SHP77 (cell line): ENCODE measurements at places on chromosomes 13 and 19.
A peak's percentile ranks its signal among the peaks of the same experiment; 100 is the strongest.

DNA sequence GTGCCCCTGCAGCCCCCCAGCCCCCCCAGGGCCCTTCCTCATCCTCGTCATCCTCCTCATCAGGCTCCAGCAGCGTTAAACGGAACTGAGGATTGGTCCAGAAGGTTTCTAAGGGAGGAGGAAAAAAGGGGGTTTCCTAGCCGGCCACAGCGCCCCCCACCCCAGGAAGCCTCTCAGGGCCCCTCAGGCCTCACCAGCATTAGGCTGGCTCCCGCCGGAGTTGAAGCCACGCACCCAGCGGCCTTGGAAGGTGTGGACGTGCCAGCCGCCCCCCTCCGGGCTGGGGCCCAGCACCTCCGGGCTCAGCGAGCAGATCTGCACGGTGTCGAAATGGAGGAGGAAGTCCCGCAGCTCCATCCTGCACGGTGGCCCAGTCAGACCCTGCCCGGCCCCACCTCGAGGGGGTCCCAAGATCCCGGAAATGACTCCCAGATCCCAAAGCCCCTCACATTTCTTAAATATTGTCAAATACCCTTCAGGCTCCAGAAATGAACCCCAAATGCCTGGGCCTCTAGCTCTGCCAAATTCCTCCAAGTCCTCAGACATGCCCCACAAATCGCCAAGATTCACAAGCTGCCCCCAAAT lies 6.9 kb downstream of the CAPN12 start:
- DNase-seq, result no peak

DNA sequence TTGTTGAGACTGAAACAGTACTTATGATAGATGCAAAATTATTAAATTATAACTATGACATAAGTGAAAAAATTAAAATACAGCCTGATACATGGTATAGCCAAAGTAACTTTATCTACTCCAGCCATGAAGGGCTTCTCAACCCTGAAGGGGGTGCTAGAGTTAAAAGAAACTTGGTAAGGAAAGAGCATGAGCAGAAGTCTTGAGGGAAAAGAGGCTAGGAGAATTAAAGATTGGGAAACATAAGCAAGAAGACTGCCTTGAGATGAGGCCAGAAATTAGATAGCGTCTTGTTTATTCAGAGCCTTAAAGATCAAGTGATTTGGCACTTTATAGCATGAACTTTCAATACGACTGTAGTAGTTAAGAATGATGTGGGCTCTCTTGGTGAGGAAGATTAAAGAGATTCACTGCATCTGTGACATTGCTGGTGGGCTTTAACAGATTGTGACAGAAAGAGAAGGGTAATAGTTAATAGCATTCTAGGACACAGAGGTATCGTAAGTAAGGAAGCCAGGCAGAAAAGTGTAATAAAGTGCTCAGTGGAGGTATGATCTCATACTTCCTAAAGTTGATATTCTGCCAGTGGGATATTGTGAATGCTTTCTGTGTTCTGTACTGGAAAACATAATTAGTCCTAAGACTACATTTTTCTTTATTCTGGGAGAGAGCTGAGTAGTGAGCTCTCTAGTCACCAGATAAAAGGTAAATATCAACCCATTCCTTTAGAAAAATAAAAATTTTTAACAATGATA lies 385.4 kb upstream of the PRR20A start:
- DNase-seq, result no peak

DNA sequence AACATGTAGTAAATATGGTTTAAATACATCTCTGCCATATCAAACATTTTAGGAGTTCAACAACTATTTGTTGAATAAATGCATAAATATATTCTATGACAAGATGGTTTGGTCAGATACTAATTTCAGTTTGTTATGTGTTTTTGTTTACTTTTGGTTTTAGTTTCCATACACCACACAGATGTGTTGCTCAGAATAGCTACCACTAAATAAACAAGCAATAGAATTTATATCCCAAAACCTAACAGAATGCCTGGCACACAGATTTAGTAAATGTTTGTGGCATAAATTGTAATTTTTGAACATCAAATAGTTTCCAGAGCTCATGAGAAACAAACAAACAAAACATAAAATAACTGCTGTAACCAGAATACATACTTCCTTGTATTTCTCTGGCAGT lies 126.8 kb upstream of the ATXN8OS start:
- no peak for DNase-seq

- DNase-seq, result no peak
These were observed 1.2 kb upstream of the TRIM13 start for GRCh38 chr13:49995625-49996101.

- no peak for DNase-seq
These were observed 53.3 kb downstream of the MYO16 start for GRCh38 chr13:108682714-108683113.

GRCh38 chr13:90105849-90106496 lies 1241.5 kb upstream of the MIR17HG start:
- DNase-seq, result no peak

DNA sequence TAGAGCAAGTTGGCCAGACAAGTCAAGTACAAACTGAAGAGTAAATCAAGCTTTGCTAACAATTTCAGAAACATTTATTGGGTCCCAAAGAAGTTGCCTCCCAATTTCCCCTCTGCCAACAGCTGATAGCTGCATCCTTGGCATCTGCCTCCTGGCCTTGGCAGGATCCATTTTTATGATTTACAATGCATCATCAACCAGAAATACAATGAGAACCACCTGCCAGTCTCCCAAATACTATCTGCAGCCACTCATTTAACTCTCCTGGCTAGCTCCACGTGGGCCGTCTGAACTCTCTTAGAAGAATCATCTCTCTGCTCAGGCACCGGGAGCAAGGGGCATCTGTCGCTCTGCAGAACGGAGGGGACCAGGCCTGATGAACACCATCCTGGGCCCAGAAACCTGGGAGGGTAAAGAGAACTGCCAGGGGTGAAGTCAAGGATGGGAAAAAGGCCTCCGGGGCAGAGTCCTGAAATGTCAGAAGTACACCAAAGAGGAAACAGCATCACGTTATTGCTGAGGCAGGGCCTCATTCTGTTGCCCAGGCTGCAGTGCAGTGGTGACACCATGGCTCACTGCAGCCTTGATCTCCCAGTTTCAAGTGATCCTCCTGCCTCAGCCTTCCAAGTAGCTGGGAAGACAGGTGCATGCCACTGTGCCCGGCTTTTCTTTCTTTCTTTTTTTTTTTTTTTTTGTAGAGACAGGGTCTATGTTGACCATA lies 2.6 kb downstream of the LONP1 start:
- no peak for DNase-seq

- no peak for DNase-seq
These were observed 15.5 kb upstream of the SIGLEC11 start for GRCh38 chr19:49976496-49976895.

DNA sequence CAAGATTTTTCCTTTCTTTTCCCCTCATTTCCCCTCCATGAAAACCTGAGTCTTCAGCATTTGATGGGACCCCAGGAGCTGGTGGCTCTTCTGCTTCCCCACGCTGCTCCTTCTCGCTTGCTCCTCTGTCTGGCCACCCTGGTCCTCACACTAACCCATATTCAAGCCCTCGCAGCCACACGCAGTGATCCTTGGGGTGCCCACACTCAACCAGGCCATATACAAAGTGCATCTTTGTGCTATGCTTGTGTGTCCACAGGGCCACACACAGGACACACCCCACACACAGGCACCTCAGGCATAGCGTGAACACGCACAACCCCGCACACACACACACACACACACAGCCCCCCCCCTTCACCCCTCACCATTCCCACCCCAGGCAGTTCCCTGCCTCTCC lies 132.1 kb downstream of the URI1 start:
- DNase-seq, result no peak

GRCh38 chr19:32909257-32909656 lies 39.7 kb upstream of the SLC7A9 start:
- no peak for DNase-seq

DNA sequence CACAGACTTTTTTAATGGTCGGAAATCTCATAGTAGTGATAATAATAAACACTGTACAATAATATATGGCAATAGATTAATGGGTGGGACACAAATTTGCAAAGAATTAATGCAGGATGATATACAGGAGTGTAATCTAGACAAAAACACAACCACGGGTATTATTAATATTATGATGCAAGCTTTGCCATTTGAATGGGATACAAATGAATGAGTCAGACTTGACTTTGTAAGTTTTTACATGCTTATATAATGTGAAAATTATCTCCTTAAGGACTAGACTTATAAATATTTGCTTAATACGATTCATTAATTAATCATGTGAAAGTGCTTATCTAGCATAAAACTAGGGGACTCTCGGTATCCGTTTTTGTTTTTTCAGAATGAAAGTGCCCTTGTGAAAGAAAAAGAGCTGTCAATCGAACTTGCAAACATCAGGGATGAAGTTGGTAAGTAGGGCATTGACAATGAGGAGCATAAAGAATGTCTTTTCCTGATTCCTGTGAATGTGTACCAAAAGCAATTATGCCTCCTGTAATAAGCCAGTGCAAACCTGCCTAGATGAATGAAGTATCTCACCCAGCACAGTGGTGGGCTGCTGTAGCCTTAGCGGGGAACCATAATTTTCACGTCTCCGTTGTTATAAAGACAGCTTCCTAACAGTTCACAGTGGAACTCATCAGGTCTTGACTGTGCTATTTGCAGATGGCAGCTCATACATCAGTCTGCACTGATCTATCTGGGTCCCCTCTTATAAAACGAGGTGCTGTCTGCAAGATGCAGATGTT lies 155.7 kb downstream of the SLC7A1 start:
- no peak for DNase-seq

- peak; percentile 62 for DNase-seq
These were observed 41.0 kb downstream of the PDE4A start for GRCh38 chr19:10461047-10461949.

- DNase-seq, result no peak
These were observed 244.6 kb downstream of the B3GLCT start for GRCh38 chr13:31444266-31444856.

GRCh38 chr13:34842466-34842865 lies 99.6 kb upstream of the NBEA start:
- DNase-seq, result no peak

DNA sequence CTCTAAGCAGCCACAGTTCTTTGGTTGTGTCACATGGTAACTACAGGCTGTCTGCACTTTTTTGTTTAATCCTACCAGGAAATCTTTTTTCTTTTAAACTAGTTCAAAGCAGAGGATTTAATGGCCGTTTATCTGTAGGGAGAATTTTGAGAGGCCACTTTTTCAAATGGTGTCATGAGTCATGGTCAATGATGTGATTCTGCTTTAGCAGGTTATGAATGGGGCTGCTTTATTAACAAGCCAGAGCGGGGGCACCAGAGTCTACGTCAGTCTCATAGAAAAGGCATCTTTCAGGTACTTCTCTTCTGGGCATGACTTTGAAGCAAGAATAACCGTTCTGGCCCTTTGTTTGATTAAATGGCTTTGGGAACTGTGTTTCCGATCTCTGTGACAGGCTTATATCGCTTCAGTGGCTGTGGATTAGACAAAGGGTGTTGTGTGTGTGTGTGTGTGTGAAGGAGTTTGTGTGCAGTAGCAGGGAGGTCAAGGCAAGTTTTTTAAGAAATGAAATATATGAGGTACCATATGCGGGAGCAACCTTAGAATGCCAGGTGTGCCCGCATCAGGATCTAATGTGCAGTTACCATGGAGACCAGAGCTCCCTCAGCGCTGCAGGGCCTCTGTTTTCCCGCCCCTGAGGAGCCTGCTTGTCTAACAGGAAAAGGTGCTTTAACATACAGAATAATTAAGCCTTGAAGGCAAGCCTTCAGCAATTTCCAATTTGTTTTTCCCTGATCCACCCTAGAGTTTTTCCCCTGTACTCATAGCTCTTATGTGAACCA lies 120.5 kb downstream of the KATNAL1 start:
- no peak for DNase-seq

GRCh38 chr13:42969565-42970172 lies 22.4 kb downstream of the EPSTI1 start:
- peak; percentile 6 for DNase-seq

DNA sequence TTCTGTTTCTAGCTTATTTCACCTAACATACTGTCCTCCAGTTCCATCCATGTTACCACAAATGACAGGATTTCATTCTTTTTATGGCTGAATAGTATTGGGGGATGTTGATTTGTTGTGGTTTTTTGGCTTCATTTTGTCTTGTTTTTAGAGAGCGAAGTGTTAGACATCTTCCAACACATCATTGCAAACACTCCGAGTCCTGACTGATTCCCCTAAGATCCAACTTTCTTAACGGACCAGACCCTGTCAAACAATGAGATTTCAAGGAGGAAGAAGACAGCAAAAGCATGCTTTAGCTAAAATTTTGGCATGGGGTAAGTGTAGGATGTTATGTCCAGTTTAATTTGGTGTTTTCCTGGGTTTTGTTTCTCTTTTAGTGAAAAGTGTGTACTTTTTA lies 3.8 kb upstream of the CASP14 start:
- no peak for DNase-seq

DNA sequence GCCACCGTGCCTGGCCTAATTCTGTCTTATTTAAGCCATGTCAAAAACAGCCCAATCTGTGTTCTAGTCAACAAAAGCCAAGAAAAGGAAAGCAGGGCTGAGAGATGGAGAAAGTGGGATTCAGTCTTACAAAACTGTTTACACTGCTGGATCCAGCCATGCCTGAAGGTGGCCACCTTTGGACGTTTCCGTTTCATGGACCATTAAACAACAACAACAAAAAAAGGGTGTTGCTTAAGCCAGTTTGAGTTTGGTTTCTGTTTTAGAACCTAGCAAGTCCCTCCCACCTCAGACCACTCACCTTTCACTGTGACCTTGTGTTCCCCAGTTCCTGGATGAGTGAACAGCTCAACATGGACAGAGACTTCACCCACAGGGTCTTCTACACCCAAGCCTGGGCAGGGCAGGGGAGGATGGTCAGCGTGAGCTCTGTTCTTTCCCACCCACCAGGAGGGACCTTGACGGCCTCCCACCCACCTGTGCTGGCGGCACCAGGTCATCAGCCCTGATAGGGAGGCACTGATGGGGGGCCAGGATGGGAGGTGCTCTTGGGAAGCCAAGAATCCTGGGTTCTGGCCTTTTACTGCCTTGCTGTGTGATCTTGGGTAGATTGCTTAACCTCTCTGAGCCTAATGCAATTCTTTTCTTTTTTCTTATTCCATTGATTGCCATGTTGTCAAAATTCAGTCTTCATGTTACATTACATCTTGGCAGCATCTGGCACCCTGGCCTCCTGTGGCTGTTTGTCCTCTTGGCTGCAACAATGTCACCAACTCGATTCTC lies 56.2 kb downstream of the COLGALT1 start:
- no peak for DNase-seq

- no peak for DNase-seq
These were observed 1.1 kb downstream of the DACH1 start for GRCh38 chr13:71865874-71866334.

GRCh38 chr13:32147976-32148375 lies 116.4 kb downstream of the FRY start:
- no peak for DNase-seq

DNA sequence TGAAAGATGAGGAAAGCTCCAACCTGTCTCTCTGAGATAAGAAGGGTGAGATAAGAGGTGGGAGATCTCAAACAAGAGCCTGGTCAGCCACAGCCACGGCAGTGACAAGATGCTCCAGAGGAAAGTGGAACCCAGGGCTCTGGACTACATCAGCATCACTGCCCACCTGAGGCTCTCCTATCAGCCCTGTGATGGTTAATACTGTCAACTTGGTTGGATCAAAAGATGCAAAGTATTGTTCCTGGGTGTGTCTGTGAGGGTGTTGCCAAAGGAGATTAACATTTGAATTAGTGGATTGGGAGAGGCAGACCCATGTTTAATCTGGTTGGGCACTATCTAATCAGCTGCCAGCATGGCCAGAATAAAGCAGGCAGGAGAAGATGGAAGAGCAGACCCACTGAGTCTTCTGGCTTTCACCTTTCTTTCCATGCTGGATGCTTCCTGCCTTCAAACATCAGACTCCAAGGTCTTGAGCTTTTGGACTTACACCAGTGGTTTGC lies 476.6 kb upstream of the NBEA start:
- DNase-seq, result no peak
